ENCODE measurements at places on chromosomes 5 and 9.

DNA sequence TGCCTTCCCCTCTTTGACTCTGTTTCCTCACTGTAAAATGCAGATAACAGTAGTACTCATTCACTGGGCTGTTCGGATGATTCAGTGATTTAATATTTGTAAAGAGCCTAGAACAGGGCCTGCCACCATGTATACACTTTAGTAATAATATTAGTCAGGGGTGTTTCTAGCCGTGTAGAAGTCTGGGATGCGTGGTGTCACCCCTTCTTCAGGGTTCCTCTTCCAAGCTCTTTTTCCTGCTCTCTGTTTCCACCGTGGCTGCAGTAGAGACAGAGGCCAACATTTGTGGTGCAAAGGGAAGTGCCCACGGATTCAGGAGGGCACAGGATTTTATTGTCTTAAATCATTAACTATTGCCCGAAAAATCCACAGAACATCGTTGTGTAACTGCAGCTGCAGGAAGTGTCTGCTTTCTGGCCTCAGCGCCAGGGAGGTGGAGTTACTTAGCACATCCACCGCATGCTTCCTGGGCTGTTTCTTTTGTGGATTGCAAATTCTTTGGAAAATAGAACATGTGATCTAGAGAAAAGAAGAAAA is 61.7 kb downstream of the TRIO start:
- no peak for DNase-seq

GRCh38 chr9:74172874-74173273 is 324.3 kb upstream of the RORB start:
- no peak for DNase-seq

- no peak for DNase-seq
These were observed 379.8 kb downstream of the EFNA5 start for GRCh38 chr5:107290780-107291398.

DNA sequence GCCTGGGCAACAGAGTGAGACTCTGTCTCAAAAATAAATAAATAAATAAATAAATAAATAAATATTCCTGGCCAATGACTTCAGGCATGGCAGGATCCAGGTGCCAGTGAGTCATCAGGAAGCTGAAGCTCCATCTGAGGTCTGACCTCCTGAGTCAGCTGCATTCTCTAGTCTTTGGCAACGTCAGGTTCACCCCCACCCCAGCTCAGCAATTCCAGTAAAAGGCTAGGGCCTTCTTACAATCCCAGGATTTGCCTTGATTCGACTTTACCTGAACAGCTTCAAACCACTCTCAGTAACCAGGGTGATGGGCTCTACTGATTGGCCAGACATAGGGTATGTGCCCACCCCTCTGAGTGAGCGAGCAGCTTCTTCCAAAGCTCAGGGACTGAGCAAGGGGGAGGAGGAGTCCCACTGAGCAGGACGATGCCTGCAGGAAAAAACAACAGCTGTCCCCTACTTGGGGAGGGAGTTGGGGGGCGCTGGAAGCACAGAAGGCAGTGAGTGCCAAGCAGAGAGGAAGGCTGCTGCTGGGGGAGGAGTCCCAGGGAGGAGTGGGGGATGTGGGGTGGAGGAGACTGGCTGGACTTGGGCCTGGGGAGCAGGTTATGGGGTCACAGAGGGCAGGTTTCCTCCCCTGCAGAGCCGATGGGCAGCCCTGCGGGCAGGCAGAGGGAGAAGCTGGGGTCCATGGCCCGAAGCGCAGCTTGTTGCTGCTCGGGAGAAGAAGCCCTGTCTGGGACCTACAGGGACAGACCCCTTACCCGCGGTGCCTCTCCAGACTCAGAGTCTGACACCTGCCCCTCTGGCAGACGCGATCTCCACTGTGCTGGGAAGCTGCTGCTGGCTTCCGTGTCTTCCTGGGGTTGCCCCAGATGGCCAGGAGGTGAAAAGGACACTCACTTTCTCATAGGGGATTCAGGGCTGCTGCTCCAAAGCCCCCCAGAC is 25.9 kb upstream of the UNC5A start:
- DNase-seq, result no peak

- DNase-seq, result no peak
These were observed 34.7 kb downstream of the ERCC6L2 start for GRCh38 chr9:95910023-95910707.

- no peak for DNase-seq
These were observed at the start of gene PCDHB15 for GRCh38 chr5:141245250-141245717. Gene PCDHB15, plus strand, starts transcription at chr5:141245395. Its CDS starts 184 bp downstream, at chr5:141245579.

DNA sequence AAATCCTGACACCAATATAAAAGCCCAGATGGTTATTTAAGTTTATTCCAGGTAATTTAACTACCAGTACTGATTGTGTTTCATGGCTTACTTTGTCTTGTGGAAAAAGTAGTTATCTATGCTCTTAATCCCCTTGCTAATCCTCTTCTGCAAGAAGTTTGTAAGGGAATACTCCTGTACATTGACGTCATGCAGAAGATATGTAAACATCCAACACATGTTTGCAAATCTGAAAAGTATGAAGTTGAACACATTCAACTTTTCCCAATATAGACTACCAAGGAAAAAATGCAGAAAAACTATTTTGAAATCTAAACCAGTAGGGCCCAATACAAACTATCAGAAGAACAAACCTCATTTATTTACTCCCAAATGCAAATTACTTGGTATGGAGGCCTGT is 56.3 kb upstream of the ELL2 start:
- no peak for DNase-seq

GRCh38 chr5:462051-462481 is 19.1 kb downstream of the EXOC3 start:
- DNase-seq, result no peak

GRCh38 chr9:138066049-138066448 is 188.5 kb downstream of the CACNA1B start:
- DNase-seq, result no peak

DNA sequence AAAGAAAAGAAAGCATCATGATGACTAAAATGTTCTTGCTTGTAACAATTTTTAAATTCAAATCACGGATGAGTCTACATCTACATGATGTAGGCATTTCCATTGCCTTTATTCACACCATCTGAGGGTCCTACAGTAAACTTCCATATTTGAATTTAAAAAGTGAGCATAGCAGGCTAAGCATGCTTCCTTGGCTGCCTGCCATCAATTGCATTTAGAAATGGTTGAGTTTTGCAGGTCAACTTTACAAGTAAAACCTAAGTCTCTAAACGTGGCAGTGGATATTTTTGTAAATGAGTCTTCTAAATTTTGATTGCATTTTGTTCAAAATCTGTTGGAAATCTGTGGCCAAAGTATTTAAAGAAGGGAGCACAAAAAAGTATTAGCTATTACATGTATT is 136.5 kb upstream of the PTCH1 start:
- DNase-seq, result no peak

GRCh38 chr5:33701251-33701650 is 190.5 kb downstream of the ADAMTS12 start:
- DNase-seq, result no peak

GRCh38 chr9:129059796-129060785 is 20.8 kb upstream of the DOLPP1 start:
- DNase-seq, result no peak

DNA sequence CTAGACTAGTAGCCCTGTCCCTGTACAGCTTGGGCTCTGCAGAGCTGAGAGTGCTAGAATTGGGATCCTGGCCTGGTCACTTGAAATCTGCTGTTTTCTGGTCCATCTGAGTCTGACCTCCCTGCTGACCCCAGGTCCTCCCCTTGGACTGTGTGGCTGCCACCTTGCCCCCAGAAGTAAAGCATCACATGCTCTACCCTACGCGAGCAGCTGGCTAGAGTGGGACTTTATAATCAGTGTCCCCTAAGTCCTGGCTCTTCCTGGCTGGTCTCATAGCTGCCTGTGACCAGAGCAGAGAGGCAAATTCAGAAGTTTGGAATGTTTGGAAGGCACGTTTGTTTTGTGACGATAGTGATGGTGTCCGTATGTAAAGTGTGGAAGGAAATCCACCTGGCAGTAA is 81.0 kb downstream of the ARHGEF28 start:
- DNase-seq, result no peak

GRCh38 chr9:101528015-101528414 is 5.6 kb upstream of the RNF20 start:
- no peak for DNase-seq

GRCh38 chr9:15142878-15143534 is 164.0 kb downstream of the TTC39B start:
- no peak for DNase-seq

- no peak for DNase-seq
These were observed 23.2 kb downstream of the ELOVL7 start for GRCh38 chr5:60820593-60821487.

DNA sequence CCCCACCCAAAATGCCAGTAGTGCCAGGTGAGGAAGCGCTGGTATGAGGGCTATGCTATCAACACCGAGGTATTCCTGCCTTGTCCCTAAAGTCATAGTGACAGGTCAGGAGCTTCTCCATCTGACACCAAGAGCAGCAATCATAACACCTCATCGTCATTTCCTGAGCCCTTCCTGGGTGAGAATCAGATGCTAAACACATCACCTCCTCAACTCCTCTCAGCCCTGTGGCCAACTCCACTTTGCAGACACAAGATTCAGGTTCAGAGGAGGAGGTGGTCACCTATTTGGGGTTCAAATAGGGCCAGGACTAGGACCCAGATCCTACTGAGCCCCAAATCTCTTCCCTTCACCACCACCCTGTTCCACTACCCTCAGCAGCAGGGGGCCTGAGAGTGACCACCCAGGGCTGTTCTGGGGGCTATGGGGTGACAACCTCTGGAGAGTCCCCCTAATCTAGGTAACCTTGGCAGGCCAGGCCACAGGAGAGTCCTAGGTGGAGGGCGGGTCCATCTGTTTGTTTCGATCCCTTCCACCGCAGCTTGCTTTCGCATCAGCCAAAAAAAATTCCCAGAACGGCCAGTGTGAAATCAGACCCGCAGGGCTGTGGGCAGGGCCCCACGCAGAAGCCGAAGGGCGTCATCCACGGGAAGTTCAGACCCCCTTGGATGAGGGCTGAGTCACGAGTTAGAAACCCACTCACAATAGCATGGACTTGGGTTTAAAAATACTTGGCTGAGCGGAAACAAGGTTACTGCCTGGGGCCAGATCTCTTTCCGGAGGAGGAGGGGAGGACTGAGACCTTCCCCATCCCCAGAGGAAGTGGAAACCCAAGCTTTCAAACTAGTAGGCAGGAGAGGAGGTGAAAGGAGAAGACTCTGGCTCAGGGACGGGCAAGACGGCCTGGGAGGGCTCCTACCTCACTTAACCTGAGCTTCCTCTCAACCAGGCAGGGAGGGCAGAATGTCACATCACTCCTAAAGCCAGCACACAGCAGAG is 8.7 kb downstream of the STK10 start:
- no peak for DNase-seq

GRCh38 chr9:131744720-131745201 is 4.9 kb upstream of the RAPGEF1 start:
- DNase-seq, result no peak

GRCh38 chr5:54098267-54098666 is 212.1 kb downstream of the ARL15 start:
- DNase-seq, result no peak

GRCh38 chr9:105091004-105091640 is 153.3 kb upstream of the SLC44A1 start:
- no peak for DNase-seq

- DNase-seq, result no peak
These were observed 105.3 kb upstream of the NFIB start for GRCh38 chr9:14418941-14419937.

DNA sequence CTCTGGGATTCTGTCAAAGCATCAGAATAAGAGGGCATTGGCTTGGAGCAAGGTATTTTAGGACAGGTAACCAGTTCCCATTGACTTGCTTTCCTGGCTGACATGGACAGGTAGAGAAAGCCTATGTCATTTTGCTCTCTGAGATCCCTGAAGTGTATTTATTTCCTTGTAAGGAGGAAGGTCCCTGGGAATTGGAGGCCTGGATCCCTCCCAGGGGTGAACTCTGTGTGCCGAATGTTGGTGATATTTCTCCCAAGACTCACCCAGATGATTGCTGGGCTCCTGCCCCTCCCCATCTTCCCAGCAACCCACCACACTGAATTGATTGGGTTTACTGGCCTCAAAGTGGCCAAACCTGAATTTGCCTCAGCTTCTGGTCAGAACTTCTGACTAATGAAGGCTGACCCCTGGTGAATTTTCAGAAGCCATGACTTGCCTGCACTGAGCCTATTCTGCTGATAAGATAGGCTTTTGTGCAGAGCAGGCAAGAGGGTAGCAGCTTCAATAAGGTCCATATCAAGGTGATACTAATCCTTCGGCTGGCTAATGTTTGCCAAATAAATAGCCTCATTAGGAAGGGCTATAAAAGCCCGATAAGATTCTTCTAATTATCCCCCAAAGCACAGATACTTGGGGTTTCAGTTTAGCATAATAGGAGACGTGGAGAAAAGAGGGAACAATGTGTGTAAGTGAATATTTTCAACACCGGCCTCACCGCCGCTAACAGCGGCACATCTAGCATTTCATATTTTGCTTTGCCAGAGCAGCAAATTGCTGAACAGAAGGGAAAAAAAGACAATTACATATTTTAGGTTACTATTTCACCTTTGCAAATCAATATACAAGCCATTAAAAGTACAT is 152.9 kb upstream of the PITX1 start:
- DNase-seq, result no peak

GRCh38 chr9:134333234-134333873 is 7.1 kb downstream of the RXRA start:
- no peak for DNase-seq

GRCh38 chr5:2129568-2130272 is 247.0 kb upstream of the IRX4 start:
- DNase-seq, result no peak

GRCh38 chr9:77917800-77918199 is 113.8 kb downstream of the GNAQ start:
- no peak for DNase-seq

- DNase-seq, result no peak
These were observed 7.2 kb upstream of the LIFR start for GRCh38 chr5:38563624-38564023.

- no peak for DNase-seq
These were observed 235.7 kb downstream of the ICE1 start for GRCh38 chr5:5658226-5658625.

DNA sequence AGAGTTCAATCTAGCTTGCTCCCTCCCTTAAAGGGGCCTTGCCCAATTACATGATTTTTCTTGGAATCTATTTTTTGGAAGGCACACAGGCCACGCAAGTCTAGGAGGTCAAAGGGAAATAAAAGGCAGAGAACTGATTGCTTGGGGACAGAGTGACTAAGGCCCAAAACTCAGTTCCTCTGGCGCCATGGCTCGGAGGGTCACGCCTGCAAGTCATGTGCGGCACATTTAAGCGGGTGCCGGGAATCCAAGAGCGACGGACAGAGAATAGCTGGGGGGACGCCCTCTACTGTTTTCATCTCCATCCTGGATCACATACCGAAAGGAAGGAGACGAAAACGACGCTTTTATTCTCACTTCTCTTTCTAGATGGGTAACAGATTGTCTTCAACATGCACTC is 78.6 kb downstream of the FREM1 start:
- DNase-seq, result no peak

DNA sequence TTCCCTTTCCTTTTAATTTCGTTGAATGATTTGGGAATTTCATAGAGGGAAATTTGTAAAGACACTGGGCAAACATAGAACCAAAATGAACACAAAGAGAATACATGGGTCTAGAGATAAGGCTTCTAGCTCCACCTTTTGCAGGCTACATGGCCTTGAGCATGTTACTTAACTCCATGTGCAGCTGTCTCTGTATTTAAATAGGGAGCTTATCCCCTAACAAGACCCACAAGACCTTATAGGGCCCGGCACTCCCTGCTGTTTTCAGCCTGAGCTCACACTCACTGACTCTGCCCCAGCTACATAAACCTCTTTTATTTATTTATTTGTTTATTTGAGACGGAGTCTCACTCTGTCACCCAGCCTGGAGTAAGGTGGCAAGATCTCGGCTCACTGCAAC is 30.6 kb upstream of the TLE1 start:
- no peak for DNase-seq

GRCh38 chr5:151264113-151264512 is 11.1 kb downstream of the GM2A start:
- peak; percentile 11 for DNase-seq
